ENCODE measurements at places on chromosomes 11 and 22.

DNA sequence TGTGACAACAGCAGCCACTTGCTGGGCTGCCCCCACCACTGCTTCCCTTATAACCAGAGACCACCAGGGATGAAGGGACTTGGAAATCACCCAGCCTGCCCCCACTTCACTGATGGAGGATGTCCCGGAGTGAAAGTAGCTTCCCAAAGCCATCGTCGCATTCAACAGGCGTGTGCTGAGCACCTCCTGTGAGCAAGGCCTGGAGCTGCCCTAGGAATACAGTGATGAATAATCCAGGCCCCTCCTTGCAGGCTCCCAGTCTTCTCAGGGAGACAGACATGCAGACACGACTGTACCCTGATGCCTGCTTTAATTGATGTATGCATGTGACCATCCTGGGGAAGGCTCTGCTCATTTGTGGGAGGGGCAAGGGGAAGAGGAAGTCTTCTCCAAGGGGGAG, 22.6 kb downstream of the PTPN5 start:
- DNase-seq = no peak

- DNase-seq = no peak
Measured at GRCh38 chr11:103332409-103332808, 223.2 kb downstream of the DYNC2H1 start.

DNA sequence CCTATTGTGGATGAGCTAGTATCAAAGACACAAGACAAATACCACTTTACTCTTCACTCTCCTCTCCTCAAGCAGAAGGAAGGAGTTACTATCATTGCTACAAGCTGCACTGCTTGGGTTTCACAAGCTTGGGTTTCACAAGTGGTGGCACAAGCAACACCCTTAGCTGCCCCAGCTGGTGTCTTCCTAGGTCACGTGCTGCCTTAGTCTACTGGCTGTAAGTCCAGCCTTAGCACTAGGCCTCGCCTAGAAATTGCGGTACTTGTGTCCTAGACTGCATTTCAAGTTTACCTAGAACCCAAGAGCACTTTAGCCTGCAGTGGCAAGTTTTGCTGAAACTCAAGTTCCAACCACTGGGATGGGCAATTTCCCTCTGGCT, 86.6 kb downstream of the EHF start:
- no peak for DNase-seq

DNA sequence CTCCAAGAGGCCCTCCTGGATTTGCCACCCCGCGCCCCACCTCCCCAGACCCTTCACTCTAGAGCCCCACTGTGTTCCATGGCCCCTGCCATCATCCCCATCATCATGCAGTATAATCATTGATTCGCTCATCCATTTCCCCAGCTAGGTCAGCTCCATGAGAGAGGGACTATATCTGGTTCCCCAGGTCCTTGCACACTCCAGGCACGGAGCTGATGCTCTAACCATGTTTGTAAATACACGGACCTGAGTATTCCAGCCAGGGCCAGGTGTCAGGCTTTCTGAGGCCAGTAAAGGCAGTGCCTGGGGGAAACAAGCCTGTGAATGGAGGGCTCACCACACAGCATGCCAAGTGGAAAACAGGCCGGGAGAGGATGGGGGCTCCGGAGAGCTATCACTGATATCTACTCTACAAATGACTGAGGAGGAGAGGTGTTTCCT, 27.1 kb upstream of the OAF start:
- DNase-seq = no peak

GRCh38 chr11:135073381-135073780, 661.3 kb upstream of the B3GAT1 start:
- DNase-seq = no peak

DNA sequence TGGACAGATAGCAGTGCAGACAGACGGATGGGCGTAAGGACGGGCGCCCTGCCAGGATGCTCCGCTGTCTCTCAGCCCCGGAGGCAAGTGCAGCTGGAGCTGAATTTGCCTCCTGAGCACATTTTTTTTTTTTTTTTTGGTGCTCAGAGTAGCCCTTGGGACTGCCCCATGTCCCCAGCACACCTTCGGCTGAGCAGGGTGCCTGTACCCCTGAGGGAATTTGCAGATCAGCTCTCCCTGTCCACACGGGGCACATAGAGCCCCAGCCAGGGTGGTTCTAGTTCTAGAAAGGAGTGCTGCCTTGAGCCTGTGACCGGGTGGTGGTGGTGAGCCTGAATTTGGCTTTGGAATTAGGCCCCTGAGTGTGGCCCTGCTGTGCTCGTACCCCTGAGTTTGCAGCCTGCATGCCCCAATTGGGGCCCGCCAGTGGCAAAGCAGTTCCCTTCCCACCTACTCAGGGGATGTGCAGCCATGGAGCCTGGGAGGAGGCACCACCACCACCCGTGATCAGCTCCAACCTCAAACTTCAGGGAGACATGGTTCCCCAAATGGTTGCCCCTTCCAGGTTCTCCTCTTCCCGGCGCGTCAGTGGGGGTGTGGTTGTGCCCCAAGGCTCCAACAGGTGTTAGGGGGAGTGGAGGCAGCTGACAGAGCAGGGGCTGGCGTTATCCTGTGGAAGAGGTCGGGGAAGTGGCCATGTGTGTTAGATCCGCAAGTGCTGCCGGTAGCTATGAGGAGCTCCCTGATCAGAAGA, 1232.7 kb downstream of the BRD1 start:
- DNase-seq = no peak

- DNase-seq = no peak
Measured at GRCh38 chr22:24427500-24428164, at the start of gene ADORA2A. Gene ADORA2A, plus strand, starts transcription at chr22:24427599. Its CDS starts 5,806 bp downstream, at chr22:24433405.

GRCh38 chr11:76253416-76253815, 47.1 kb upstream of the WNT11 start:
- DNase-seq = no peak

DNA sequence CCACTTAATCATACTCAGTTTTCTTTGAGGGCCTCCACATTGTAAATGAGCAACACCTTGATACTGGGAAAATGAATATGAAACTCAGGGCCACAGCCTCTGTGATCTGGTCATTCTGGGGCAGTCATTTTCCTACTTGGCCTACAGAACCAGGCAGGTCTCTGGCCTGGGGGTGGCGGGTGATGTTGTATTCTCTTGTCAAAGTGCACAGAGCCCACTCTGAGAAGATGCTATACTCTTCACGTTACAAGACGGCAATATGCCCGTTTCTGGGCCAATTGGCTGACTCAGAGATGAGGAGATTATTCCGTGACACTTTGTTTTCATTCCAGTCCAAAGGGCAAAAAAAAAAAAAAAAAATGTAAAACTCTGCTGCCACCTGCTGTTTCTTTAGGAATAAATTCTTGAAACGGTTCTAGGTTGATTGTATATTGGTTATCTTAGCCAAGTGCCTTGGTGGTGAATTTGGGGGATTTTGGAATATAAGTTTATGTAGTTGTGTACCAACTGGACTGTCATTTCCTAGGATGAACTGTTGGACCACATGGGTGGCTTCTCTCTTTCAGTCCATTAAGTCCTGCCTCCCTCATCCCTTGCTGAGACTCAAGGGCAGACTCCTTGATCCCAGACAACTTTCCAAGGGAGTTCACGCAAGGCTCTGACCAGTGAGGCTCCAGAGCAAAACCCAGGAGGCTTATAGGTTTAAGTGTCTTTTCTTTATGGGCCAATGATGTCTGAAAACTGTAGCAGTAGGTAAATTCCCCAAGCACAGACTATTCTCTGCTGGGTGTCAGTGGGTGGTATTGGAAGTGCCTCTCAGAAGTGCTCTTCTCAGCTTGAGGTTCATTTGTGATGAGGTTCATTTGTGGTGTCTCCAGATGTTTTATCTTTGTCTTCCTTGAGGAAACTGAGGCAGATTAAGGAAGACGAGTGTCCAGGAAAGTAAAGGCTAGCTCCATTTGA, 18.2 kb downstream of the ADM start:
- DNase-seq = no peak

GRCh38 chr11:92929246-92929645, 40.2 kb upstream of the MTNR1B start:
- DNase-seq = no peak

DNA sequence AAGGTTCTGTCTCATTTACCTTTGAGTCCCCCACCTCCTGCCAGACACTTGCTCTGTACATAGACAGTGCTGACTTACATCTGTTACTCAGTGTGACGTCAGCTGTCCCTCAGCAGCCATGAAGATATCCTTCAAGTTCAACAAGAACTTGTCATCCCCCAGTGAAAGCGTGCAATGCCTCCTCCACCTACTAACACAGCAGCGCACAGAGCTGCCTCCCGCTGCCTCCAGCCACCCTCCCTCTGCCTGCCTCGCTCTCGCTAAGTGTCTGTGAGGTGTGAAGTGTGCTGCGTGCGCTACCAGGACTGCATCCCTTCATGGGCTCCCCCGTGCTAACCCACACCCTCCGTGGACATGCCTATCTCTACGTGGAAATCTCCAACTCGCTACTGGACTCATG, 621.4 kb downstream of the BRD1 start:
- DNase-seq = no peak

DNA sequence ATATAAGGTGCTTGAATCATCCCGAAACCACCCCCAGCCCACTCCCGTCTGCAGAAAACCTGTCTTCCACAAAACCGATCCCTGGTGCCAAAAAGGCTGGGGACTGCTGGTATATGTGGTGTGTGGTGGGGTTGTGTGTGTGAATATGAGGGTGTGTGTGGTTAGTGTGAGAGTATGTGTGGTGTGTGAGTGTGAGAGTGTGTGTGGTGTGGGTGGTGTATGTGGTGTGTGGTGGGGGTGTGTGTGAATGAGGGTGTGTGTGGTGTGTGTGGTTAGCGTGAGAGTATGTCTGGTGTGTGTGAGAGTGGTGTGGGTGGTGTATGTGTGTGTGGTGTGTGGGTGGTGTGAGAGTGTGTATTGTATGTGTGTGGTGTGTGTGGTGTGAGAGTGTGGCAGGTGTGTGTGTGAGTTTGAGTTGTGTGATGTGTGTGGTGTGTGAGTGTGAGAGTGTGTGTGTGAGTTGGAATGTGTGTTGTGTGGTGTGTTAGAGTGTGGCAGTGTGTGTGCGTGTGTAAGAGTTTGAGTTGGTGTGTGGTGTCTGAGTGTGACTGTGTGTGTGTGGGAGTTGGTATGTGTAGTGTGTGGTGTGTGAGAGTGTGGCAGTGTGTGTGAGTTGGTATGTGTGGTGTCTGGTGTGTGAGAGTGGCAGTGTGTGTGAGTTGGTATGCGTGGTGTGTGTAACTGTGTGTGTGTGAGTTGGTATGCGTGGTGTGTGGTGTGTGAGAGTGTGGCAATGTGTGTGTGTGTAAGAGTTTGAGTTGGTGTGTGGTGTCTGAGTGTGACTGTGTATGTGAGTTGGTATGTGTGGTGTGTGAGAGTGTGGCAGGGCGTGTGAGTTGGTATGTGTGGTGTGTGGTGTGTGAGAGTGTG, 6.5 kb downstream of the UPK3A start:
- DNase-seq = no peak

DNA sequence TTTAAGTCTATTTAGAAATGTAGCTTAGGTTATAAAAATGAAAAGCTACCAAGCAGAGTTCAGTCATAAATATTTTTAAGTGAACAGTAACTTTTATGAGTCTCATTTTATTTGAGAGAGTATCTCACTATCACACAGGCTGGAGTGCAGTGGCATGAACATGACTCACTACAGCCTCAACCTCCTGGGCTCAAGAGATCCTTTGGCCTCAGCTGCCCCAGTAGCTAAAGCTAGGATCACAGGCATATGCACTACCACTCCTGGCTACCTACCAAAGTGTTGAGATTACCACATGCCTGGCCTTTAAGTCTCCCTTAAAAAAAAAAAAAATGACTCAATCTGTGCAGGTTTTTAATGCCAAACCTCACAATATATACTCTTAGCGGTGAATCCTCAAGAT, 34.7 kb upstream of the CLNS1A start:
- no peak for DNase-seq

DNA sequence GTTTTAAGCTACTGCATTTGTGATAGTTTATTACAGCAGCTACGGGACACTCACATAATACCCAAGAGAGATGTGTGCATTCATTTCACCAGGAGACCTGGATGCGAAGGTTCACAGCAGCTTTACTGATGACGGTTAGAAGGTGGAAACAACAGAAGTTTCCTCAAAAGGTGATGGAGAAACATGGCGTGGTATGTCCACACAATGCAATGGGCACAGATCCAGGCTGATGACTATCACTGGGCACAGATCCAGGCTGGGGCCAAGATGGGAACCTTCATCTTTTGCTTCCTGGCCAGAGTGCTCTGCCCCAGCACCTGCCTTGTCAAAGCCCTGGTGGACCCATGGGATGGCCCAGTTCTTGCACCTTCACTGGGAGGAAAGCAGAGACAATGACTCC, 30.6 kb upstream of the RFPL3 start:
- DNase-seq = no peak

GRCh38 chr11:110763249-110764011, 51.2 kb upstream of the ARHGAP20 start:
- DNase-seq = no peak

GRCh38 chr11:17506314-17506713, 29.7 kb upstream of the ABCC8 start:
- no peak for DNase-seq

DNA sequence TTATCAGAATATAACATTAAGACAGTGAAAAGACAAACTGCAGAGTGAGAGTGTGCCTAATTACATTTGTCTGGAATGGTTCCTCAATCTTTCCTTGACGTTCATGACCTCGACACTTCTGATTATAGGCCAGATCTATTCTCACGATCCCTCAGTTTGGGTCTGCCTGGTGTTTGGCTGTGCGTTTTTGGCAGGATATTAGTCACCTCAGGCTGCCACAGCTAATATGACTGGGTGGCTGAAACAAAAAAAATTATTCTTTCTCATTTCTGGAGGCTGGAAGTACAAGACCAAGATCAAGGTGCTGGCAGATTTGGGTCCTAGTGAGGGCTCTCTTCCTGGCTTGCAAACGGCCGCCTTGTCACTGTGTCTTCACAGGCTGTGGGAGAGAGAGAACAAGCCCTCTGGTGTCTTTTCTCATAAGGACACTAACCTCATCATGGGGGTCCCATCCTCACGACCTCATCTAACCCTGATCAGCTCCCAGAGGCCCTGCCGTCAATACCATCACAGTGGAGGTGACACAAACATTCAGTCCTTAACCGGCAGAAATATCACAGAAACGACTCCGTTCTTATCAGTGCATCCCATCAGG, 23.2 kb downstream of the IFITM10 start:
- no peak for DNase-seq

DNA sequence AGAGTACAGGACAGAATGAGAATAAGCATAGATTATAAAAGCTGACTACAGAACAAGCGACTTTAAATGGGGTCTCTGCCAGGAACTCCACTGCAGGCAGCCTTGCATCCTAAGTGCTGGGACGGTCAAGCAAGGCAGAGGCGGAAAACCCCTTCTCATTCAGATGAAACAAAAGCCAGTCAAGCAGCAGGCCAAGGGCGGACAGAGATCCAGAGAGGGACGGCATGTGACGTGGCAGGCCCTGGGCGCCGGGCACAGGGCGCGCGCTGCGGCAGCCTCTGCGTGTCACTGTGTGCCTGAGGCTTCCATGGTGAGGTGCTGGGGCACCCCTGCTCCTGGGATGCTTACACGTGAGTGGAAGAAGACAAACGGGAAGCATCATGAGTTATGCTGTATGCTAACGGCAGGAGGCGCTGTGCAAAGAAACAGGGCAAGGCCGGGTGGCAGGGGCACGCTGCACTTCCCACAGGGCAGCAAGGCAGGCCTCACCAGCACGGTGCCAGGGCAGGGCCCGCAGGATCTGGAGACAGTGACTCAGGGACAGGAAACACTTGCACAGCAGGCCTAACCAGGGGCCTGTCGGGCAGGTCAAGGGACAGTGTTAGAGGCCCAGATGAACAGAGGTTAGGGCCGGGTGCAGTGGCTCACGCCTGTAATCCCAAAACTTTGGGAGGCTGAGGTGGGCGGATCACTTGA, 6.2 kb downstream of the TOLLIP start:
- no peak for DNase-seq
